T-helper 17 cell (primary cell): ENCODE measurements at places on chromosomes 16 and 17. TPM values are rescaled to one million over a fixed set of nuclear protein-coding genes. Genes with fewer than 3 reads are reported as not detected.

Gene LPO
- total RNA-seq: not detected

Gene EVPLL
- not detected for total RNA-seq

Gene ORC6
- total RNA-seq: 4.4 TPM

Gene CHD9NB
- not detected for total RNA-seq

Gene MT1A
- not detected for total RNA-seq

Gene MYO1C
- total RNA-seq: 43.1 TPM

Gene DHRS7C
- not detected for total RNA-seq

Gene PRR35
- not detected for total RNA-seq

DNA sequence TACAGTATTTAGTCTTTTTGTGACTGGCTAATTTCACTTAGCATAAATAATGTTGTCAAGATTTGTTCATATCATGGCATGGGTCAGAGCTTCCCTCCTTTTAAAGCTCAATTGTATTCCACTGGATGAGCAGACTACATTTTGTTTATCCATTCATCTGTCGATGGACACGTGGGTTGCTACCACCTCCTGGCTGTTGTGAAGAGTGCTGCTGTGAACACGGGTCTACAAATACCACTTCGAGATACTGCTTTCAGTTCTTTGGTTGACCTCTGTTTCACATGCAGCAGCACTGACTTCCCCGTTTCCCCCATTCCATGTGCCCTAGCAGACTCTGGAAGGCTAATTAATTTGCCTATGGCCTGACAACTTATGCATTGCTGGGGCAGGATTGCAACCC, 285.4 kb downstream of the SHISA9 start:
- H3K27ac ChIP-seq: no peak overlapping the region
- no peaks in the 10 kb centered on the region for H3K4me1 ChIP-seq
- H3K36me3 ChIP-seq: no peaks in the 10 kb centered on the region
- DNase-seq: no peak
- H3K4me3 ChIP-seq: no peak overlapping the region

DNA sequence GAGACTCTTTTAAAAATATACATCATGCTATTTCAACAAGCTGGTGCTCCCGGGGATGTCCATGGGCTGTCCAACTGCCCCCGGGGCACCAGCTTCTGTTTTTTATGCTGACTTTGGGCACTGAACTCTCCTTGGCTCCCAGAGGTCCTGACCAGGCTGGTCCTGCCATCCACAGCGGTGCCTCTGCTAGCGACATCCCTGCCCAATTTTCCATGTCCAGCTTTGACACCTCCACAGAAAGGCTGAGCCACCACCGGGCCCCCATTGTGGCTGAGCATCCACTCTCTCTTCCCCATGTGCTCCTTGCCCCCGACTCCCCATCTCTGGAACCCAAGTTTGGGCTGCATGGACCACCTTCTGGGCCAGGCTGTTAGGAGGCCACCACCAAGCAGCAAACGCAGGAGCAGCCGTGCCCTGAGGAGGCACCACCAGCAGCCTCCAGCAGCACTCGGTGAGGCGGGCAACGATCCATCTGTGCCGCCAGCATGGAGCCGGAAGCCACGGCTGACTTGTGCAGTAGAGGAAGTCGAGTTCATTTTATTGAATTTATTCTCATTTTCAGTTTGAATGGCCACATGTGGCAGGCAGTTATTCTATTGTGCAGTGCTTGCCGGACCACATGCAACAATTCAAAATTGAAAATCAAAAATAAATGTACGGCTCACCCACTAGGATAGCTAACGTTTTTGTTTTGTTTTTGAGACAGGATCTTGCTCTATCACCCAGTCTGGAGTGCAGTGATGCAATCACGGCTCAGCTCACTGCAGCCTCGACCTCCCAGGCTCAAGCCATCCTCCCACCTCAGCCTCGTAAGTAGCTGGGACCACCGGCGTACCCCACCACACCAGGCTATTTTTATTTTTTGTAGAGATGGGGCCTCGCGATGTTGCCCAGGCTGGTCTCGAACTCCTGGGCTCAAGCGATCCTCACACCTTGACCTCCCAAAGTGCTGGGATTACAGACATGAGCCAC, 2.8 kb upstream of the MEAK7 start:
- peak overlapping the region; percentile 82 for H3K4me3 ChIP-seq
- H3K27me3 ChIP-seq: no peaks in the 10 kb centered on the region
- DNase-seq: peak; percentile 27
- H3K36me3 ChIP-seq: no peaks in the 10 kb centered on the region

GRCh38 chr16:25011891-25012514, 3.2 kb downstream of the ARHGAP17 start:
- no peak for DNase-seq
- H3K36me3 ChIP-seq: peaks cover 10% of the 10 kb centered on the region
- peak overlapping the region; percentile 51 for H3K4me3 ChIP-seq
- H3K4me1 ChIP-seq: peaks cover 64% of the 10 kb centered on the region
- H3K27ac ChIP-seq: peak overlapping the region; percentile 95
- H3K27me3 ChIP-seq: no peaks in the 10 kb centered on the region

GRCh38 chr17:5592382-5592781, 8.1 kb upstream of the NLRP1 start:
- no peak overlapping the region for H3K27ac ChIP-seq
- H3K27me3 ChIP-seq: peaks cover 35% of the 10 kb centered on the region
- DNase-seq: no peak
- H3K4me3 ChIP-seq: no peak overlapping the region
- H3K36me3 ChIP-seq: peaks cover 3% of the 10 kb centered on the region

DNA sequence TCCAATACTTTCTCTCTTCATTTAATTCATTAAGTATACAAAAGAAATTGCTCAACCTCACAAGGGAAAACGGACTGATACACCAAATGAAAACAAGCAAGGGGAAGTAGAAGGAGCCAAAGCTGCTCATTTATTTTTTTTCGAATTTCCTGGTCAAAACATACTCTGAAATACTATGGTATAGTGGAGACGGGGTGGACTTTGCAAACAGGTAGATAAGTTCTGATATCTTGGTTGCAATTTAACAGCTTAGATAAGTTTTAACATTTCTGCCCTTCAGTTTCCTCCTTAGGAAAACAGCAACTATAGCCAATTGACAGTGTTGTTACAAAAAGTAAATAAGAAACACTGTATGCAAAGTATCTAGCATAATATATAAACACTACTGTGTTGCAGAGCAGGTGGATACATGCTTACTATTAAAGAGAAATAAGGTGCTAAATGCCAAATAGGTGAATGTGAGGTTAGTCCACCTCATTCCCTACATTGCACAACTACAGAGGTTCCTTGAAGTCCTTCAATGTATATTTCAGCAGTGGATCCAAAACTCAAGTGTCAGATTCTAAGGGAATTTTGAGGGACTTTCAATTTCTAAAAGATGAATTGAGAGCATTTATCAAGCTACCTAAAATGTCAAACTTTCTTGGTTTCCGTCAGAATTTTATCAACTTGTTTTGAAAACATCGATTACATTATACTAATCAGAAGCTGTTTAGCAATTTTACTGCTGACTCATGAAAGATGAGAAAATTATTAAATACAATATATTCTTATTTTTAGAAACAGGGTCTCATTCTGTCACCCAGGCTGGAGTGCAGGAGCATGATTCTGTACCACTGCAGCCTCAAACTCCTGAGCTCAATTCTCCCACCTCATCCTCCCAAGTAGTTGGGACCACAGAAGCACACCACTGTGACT, 11.0 kb downstream of the CCDC47 start:
- H3K27me3 ChIP-seq: no peaks in the 10 kb centered on the region
- H3K4me3 ChIP-seq: no peak overlapping the region
- H3K36me3 ChIP-seq: peaks cover 2% of the 10 kb centered on the region
- H3K4me1 ChIP-seq: peaks cover 11% of the 10 kb centered on the region
- H3K27ac ChIP-seq: no peak overlapping the region

- H3K27ac ChIP-seq: no peak overlapping the region
- H3K27me3 ChIP-seq: no peaks in the 10 kb centered on the region
- H3K4me1 ChIP-seq: no peaks in the 10 kb centered on the region
Observed at GRCh38 chr16:78292844-78293380, 193.5 kb downstream of the WWOX start.

DNA sequence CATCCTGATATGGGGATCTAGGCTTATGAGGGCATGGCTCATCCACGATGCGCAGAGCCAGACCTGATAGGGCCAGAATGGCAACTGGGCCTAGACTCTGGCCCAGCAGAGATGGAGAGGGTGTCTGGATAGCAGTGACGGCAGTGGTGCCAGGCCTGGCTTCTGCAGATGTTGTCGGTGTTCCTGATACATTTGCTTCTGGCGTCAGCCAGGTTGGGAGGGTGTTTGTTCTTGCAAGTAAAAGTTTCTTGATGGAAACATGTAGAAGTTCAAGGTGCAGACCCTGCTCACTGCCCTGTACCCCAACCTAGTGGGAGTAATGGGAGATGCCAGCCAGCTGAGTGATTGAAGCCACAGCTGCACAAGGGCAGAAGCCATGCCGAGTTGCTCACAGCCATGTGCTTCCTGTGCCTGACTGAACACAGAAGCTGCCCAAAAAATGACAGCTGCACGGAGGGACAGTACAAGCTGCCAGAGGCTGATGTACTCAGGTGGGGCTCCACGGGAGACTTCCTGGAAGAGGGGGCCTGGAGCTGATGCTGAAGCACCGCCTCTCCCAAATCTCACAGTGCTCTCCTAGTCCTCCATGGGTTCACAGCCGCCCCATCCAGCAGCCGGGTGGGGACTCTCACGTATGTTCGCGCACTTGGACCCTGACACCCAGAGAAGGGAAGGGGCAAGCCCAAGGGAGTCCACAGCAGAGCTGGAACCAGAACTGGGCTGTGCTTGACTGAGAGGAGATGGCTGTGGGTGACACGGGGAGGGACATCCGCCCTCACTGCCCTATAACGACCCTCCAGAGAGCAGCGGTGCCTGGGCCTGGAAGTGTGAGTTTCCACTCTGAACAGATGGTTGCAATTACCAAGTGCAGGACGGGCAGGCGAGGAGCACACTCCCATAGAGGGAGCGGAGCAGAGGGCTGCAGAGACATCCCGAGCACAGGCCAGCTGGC, 78.7 kb downstream of the N4BP1 start:
- no peak overlapping the region for H3K27ac ChIP-seq
- H3K27me3 ChIP-seq: no peaks in the 10 kb centered on the region
- peaks cover 3% of the 10 kb centered on the region for H3K4me1 ChIP-seq
- DNase-seq: no peak

- peak; percentile 16 for DNase-seq
- H3K27me3 ChIP-seq: no peaks in the 10 kb centered on the region
- H3K4me1 ChIP-seq: peaks cover 9% of the 10 kb centered on the region
- H3K4me3 ChIP-seq: peak overlapping the region; percentile 94
Observed at GRCh38 chr17:76382803-76383545, 1.4 kb upstream of the SPHK1 start.

GRCh38 chr16:28586466-28586865, 10.4 kb downstream of the SULT1A2 start:
- DNase-seq: no peak
- peaks cover 16% of the 10 kb centered on the region for H3K36me3 ChIP-seq
- H3K4me1 ChIP-seq: peaks cover 7% of the 10 kb centered on the region
- H3K27ac ChIP-seq: no peak overlapping the region

DNA sequence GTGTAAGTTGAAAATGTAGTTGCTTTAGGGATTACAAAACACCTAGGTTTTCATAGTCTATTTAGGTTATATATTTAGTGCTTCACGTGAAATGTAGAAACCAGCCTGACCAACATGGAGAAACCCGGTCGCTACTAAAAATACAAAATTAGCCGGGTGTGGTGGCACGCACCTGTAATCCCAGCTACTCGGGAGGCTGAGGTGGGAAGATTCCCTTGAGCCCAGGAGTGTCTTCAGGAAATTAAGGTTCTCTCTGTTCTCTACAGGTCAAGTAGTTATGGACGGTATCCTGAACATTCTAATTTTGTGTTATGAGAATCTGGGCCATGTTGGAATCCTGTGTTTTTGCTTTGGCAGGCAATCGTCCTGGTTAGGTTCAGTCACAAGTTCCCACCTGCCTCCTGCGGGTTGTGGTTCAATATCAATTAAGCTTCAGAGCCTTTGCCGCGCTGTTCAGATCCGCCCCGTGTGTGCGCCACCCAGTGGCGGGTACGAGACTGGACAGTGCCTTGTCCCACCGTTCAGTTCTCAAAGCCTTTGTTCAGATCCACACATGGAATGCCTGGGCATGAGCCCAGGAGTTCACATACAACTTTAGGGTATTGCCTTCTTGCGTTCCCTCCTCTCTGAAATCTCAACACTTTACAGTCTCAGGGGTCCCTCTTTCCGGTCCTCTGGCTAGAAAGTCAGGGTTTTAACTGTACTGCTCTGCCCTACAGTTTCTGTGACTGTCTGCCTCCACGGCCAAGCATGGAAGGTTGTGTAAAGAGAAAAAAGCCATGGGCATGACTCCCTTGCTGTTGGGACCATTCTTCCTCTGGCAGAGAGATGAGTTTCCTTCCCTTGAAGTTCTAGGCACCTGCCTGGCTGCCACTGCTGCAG, 41.7 kb downstream of the HEATR6 start:
- H3K36me3 ChIP-seq: no peaks in the 10 kb centered on the region
- H3K4me1 ChIP-seq: peaks cover 4% of the 10 kb centered on the region
- H3K27ac ChIP-seq: no peak overlapping the region
- H3K4me3 ChIP-seq: no peak overlapping the region
- H3K27me3 ChIP-seq: peaks cover 17% of the 10 kb centered on the region

DNA sequence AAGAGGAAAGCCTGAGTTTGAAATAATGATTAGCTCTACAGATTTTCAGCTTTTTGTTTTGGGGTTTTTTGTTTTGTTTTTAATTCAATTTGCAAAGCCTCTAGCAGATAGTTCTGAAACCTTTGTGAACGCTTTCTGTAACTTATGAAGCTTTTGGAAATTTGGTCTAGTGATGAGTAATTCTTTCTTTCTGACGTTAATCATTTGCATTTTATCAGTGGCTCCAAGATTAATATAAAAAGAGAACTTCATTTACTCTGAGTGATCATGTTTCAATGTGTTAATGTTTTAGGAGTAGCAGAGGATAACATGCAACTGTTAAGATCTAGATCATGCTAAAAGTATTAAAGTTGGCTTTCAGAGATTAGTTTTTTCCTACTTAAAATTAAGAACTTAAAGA, 160.3 kb upstream of the TBX2 start:
- no peaks in the 10 kb centered on the region for H3K27me3 ChIP-seq
- H3K36me3 ChIP-seq: no peaks in the 10 kb centered on the region
- no peak overlapping the region for H3K4me3 ChIP-seq
- no peak for DNase-seq
- no peaks in the 10 kb centered on the region for H3K4me1 ChIP-seq

- no peak overlapping the region for H3K27ac ChIP-seq
- no peak for DNase-seq
- H3K4me1 ChIP-seq: no peaks in the 10 kb centered on the region
- H3K36me3 ChIP-seq: no peaks in the 10 kb centered on the region
- H3K27me3 ChIP-seq: peaks cover 8% of the 10 kb centered on the region
Observed at GRCh38 chr16:49307176-49307575, 25.5 kb upstream of the CBLN1 start.

GRCh38 chr17:17408236-17408794, 68.5 kb upstream of the MED9 start:
- no peak for DNase-seq
- no peaks in the 10 kb centered on the region for H3K27me3 ChIP-seq

- peaks cover 47% of the 10 kb centered on the region for H3K4me1 ChIP-seq
- peak overlapping the region; percentile 94 for H3K4me3 ChIP-seq
- H3K27me3 ChIP-seq: no peaks in the 10 kb centered on the region
- peaks cover 2% of the 10 kb centered on the region for H3K36me3 ChIP-seq
Observed at GRCh38 chr17:18187821-18188761, 4.5 kb downstream of the ALKBH5 start.

GRCh38 chr17:17414341-17414805, 62.4 kb upstream of the MED9 start:
- no peak for DNase-seq
- no peaks in the 10 kb centered on the region for H3K36me3 ChIP-seq
- no peak overlapping the region for H3K27ac ChIP-seq
- peaks cover 9% of the 10 kb centered on the region for H3K27me3 ChIP-seq
- peaks cover 17% of the 10 kb centered on the region for H3K4me1 ChIP-seq
